CD8-positive, alpha-beta T cell (primary cell): ENCODE measurements at places on chromosomes 13 and 19.

GRCh38 chr13:41032691-41033376 lies 13.7 kb upstream of the ELF1 start:
- no peak for DNase-seq

- DNase-seq, result no peak
These were observed 101.1 kb downstream of the EDNRB start for GRCh38 chr13:77817521-77817920.

DNA sequence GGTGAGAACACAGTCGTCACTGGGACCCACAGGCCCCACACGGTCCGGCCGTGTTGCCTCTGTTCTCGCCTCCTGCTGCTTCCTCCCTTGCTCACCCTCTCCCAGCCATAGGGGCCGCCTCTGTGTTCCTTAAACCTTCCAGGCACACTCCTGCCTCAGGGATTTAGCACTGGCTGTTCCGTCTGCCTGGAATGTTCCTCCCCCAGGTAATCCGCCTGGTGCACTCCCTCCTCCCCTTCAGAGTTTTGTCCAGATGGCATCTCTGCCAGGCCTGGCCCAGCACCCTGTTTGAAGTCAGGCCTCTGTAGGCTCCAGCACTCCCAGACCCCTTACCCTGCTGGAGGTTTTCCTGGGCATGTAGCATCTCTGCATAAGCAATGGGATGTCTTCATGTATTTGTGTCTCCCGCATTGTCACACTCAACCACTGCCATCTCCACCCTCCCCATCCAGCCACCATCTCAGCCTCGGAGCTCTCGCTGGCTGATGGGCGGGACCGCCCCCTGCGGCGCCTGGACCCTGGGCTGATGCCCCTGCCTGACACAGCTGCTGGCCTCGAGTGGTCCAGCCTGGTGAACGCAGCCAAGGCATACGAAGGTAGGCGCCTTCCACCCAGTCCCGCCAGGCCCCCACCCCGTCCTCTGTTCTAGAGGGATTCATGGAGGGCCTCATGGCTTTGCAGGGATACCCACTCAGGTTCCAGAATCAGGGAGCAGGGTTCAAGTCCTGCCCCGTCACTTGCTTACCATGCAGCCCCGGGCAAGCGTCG lies 25.9 kb downstream of the DPF1 start:
- no peak for DNase-seq

- DNase-seq, result no peak
These were observed 1.4 kb upstream of the USF2 start for GRCh38 chr19:35267353-35267817.

- no peak for DNase-seq
These were observed 98.0 kb downstream of the PRR20E start for GRCh38 chr13:57264965-57265364.

GRCh38 chr13:36891752-36892151 lies 28.3 kb downstream of the SMAD9 start:
- DNase-seq, result no peak
